Astrocyte of the cerebellum (primary cell): ENCODE measurements at places on chromosomes 7 and 10.

GRCh38 chr10:130807721-130808120 is 503.8 kb downstream of the TCERG1L start:
- DNase-seq: no peak

DNA sequence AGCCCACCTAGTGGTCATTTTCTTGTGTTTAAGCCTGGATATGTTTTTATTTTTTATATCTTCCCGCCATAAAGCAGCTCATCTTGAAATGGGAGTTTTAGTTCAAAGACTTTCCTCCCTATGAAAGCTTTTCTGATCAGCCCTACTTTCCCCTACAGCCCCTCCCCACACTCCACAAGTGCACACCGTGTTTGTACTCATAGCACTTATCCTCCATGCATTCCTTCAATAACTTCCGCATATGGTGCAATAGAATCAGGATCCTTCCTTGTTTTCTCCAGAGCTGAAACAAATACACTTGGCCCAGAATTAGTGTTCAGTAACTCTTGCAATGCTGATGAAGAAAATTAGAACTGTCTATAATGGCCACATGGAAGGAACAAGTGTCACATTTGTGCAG is 235.9 kb downstream of the KCNMA1 start:
- DNase-seq: no peak

DNA sequence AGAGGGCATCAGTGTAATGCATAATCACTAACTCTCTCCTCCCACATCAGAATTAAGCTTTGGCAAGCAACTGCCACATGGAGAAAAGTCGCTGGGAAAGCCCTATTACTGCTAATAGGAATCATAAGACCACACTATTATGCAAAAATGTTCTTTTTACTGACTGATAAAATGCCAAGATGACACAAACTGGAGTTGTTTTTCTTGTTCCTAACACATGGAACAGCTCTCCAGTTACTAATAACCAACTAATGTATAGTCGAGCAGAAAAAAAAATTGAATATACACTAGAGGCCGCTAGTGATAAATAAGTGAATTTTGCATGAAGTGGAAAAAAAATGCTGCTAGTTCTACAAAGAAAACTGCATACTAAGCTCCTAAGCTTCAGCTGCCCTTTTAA is 165.6 kb downstream of the TPK1 start:
- no peak for DNase-seq

GRCh38 chr7:74306730-74307469 is 17.7 kb downstream of the CLIP2 start:
- DNase-seq: peak; percentile 61

- DNase-seq: no peak
These were observed 563.3 kb downstream of the NRG3 start for GRCh38 chr10:82438277-82438676.

GRCh38 chr7:34417781-34418180 is 240.2 kb upstream of the NPSR1 start:
- DNase-seq: no peak

- DNase-seq: no peak
These were observed 8.0 kb downstream of the AKR1B10 start for GRCh38 chr7:134535272-134535918.

DNA sequence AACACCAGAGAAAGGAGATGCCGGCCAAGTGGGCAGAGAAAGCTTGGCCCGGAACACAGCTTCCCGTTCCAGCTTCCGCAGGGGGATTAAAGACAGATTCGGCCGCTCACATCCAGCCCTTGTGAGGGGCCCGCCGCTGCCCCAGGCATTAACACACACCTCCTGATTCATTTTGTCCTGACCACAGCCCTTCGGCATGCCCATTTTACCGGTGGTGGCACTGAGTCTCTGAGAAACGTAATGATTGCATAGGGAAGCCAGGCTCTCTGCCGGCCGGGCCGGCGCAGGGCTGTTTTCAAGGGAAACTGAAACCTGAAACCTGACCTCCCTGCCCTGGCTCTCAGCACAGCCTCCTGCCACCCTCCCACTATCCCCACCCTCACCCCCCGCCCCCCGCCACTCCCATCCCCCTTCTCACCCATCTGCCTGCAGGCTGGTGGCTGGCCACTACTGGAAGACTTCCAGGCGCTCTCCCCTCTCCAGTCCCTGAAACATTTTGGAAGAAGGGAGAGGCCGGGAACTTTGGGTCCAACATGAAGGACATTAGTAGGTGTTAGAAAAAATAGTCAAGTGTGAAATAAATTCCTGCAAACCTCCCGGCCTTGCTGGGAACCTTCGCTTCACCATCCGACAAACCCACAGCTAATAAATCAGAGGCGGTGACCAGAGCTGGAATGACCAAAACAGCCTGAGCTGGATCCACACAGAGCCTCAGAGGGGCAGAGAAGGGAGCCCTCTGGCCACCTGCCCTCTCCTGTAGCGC is 83.5 kb upstream of the CUX1 start:
- no peak for DNase-seq

DNA sequence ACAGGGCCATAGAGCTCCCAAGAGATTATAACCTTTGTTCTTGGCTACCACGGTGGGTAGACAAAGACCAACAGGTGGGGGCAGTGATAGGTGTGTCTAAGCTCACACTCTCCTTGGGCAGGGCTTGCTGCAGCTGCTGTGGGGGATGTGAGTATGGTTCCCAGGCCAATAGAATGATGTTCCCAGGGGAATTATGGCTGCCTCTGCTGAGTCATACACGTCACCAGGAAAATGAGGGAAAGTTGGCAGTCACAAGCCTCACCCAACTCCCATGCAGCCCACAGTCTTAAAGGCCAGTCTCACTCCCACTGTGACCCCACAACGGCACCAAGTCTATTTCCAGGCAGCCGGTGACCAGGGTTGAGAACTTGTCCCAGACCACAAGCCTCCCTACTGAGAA is 453.4 kb upstream of the PODXL start:
- peak; percentile 86 for DNase-seq

- DNase-seq: no peak
These were observed 176.2 kb downstream of the PRKAG2 start for GRCh38 chr7:151700586-151701165.

DNA sequence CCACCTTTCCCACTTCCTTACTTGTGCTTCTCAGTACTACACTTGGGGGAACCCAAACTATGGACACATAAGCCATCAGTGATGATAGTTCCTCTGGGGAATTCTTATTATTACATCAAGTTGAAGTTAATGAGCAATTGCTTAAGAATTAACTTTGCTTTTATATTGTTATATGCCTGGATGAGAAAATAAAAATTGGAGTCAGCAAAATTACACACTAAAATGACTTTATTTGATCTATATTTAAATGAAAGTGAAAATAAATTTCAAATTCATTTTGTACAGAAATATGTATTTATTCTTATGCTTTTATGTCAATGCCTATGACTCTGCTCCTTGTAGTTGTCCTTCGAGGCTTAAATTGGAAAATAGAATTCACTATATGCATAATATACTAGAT is 149.4 kb upstream of the KCND2 start:
- no peak for DNase-seq

- no peak for DNase-seq
These were observed 56.8 kb downstream of the GLRX3 start for GRCh38 chr10:130193033-130193432.

DNA sequence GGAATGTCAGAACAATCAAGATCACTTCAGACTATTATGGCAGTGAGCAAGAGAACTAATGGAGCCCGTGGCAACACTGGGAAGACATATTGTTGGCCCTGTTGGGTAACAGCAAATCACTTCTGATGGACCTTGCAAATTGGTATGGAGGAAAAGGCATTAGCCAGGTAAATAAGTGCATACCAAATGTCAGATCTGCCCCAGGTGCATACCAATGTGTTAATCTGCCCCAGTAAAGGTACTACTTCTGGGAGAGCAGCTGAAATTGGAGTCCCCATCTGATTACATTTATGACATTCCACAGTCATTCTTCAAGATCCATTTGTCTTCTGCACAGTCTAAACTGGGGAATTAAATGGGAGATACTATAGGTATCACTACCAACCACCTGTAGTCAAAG is 3.7 kb upstream of the SGMS1 start:
- no peak for DNase-seq
